Activated CD4-positive, alpha-beta T cell treated with anti-CD3 and anti-CD28 coated beads for 24 hours (primary cell): ENCODE measurements at places on chromosomes 13 and 19.
A peak's percentile ranks its signal among the peaks of the same experiment; 100 is the strongest.

DNA sequence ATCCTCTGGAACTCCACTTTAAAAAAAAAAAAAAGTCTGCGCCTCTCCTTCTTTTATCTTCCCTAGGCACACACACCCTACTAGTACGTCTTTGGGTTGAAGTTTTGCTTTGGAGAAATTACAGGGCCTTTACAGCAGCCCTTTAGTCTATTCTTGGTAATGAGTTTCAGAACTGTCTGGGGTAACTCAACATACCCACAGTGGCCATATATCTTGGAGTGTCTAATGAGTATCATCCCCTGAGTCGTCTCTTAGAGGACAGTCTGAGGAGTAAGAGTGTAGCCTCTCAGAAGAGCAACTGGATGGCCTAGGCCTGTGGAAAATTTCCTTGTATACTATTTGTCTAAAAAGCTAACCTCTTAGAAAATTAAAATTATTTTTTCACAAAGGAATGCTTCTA, 6.1 kb upstream of the ZNF681 start:
- DNase-seq = no peak

DNA sequence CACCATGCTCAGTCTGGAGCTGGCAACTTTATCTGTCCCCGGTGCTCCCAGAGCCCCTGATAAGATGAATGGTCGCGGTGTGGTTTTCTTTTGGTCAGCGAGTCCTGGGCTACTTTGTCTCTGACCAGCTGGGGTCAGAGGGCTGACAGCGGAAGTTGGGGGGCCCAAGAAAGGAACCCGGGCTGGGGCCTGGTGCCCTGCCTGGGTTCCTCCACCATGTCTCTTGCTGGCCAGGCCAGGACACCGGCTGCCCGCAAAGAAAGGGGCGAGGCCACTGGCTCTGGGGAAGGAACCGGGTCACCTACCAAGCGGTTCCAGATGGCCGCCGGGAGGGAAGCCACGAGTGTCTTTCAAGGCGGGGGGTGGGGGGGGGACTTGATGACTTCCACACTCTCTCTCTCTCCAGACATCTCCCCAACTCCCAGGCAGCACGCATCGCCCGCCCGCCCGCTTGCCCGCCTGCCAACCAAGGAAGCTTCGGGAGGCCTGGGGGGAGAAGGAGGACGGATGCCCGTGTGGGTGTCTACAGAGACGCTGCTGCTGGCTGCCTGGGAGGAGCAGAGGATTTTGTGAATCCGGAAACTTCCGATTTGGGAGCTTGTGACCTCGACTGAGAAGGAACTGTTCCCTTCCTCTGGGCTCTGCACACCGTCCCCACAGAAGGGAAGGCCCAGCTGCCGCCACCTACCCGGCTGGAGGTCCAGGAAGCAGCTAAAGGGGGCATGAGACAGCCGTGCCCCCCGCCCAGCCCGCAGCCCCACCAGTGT, 1.1 kb downstream of the PIP5K1C start:
- no peak for DNase-seq

GRCh38 chr19:34243876-34244578, 10.3 kb upstream of the GARRE1 start:
- DNase-seq = no peak

- no peak for DNase-seq
Observed at GRCh38 chr13:102369302-102369701, 32.5 kb downstream of the FGF14 start.

GRCh38 chr13:67130444-67130843, 99.7 kb downstream of the PCDH9 start:
- no peak for DNase-seq

GRCh38 chr13:22018076-22018835, 347.4 kb downstream of the FGF9 start:
- DNase-seq = no peak

DNA sequence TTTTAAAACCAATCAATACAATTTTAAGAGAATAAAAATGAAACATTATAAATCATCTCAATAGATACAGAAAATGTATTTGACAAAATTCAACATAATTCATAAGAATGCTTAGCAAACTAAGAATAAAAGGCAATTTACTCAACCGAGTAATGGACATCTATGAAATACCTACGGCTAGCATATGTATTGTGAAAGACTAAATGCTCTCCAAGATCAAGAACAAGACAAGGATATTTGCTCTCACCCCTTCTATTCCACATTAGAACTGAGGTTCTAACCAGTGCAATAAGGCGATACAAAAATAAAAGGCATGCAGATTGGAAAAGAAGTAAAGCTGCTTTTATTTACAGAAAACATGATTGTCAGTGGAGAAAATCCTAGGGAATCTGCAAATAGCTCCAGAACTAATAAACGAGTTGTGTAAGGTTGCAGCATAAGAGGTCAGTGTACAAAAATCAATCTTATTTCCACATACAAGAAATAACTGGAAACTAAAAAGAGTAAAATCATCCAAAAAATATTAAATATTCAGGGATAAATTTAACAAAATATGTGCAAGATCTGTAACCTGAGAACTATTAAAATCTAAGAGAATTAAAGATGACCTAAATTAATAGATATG, 16.4 kb downstream of the KATNAL1 start:
- no peak for DNase-seq

DNA sequence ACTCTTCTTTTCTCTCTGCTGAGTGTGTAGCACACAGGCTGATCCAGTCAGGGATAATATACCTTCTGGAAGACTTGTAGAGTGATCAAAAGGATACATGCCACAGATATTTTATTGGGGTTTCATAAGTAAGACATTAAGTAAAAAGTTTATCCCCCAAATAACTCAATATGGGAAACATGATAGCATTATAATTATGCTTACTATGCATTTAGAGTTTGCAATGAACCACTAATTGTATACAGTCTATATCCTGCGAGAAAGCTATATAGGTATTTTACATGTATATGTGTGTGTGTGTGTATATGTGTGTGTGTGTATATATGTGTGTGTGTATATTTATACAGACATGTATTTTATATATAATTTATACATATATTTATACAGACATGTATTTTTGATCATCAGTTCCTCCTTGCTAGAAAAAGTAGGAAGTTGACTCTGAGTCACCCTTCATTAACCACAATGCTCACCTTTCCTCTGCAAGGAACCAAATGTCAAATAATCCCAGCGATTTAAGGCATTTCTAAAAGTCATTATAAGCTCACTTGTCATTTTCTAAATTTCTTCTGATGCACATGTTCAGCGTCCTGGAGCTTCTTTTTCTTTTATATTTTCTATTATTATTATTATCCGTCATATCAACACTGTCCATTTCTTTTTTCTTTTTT, 312.5 kb upstream of the OBI1 start:
- DNase-seq = no peak

- DNase-seq = no peak
Observed at GRCh38 chr19:19420570-19421298, 15.3 kb downstream of the GATAD2A start.

- peak; percentile 68 for DNase-seq
Observed at GRCh38 chr13:45047394-45048310, 58.3 kb downstream of the GPALPP1 start.

DNA sequence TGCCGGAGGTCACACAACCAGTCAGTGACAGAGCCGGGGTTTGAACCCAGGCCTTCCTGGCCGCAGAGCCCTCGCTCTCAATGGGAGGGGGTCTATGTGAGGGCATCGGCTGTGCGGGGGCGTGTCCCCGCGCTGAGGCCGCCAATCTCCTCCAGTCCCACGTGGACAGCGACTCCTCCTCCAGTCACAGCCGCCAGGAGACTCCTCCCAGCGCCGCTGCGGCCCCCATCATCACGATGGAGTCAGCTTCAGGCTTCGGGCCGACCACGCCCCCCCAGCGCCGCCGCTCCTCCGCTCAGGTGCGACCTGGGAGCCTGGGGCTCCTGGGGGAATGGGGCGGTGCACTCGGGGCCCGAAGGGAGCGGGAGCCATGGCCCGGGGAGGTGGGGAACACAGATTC, 6.0 kb downstream of the SPRED3 start:
- DNase-seq = peak; percentile 62

- no peak for DNase-seq
Observed at GRCh38 chr19:38135150-38135998, 88.6 kb downstream of the DPF1 start.

GRCh38 chr13:23087880-23088279, 92.9 kb upstream of the SGCG start:
- no peak for DNase-seq

- DNase-seq = no peak
Observed at GRCh38 chr19:18173054-18173571, 500 bp upstream of the IFI30 start.

GRCh38 chr13:48299591-48299990, 4.0 kb upstream of the RB1 start:
- DNase-seq = no peak

DNA sequence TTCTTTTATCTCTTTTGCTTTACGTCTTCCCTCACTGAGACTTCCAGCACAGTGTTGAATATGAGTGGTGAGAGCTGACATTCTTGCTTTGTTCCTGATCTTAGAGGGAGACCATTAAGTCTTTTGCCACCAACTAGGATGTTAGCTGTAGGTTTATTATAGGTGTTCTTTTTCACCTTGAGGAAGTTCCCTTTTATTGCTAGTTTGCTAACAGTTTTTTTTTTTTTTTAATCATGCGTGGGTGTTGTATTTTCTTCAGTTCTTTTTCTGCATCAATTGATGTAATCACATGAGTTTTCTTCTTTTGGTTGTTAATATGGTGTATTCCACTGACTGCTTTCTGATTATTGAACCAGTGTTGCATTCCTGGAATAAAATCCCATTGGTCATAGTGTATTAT, 21.1 kb downstream of the AP1M1 start:
- no peak for DNase-seq
